ENCODE measurements at places on chromosomes 5 and 9. TPM values are rescaled to one million over a fixed set of nuclear protein-coding genes. Genes with fewer than 3 reads are reported as not detected.

Gene INSL6
- total RNA-seq = not detected

Gene PKD2L2
- not detected for total RNA-seq

Gene PPP3R2
- total RNA-seq = 0.82 TPM

Gene PTPN3
- 5.6 TPM for total RNA-seq

Gene TRIP13
- total RNA-seq = 3.1 TPM

Gene LCN10
- total RNA-seq = 1.4 TPM

Gene NAA35
- 51.6 TPM for total RNA-seq

Gene IFNA2
- total RNA-seq = not detected

Gene SSNA1
- total RNA-seq = 51.1 TPM

Gene NRG2
- total RNA-seq = 5.2 TPM

Gene STKLD1
- total RNA-seq = 1.3 TPM

Gene SPATA31E1
- not detected for total RNA-seq

Gene SPINK7
- total RNA-seq = not detected

Gene RAPGEF1
- total RNA-seq = 52.0 TPM

Gene SEMA6A
- total RNA-seq = 65.3 TPM

Gene ACOT12
- total RNA-seq = not detected

Gene PCDHA9
- total RNA-seq = 4.6 TPM

Gene ESM1
- total RNA-seq = 3.6 TPM

Gene GABRA1
- 16.5 TPM for total RNA-seq

Gene LRRC19
- total RNA-seq = not detected

Gene IL5
- not detected for total RNA-seq

Gene PCDHB7
- 7.9 TPM for total RNA-seq

Gene TMEM267
- total RNA-seq = 16.1 TPM

Gene ITGA1
- total RNA-seq = 51.3 TPM

Gene NCBP1
- 46.9 TPM for total RNA-seq

Gene CCL27
- total RNA-seq = not detected

Gene SNCAIP
- total RNA-seq = 25.5 TPM

Gene NTRK2
- 70.8 TPM for total RNA-seq

Gene CD74
- total RNA-seq = 69.4 TPM

Gene MAMDC4
- 8.2 TPM for total RNA-seq

Gene CAPSL
- total RNA-seq = not detected

Gene NFIL3
- total RNA-seq = 55.2 TPM

Gene PCDHGC3
- total RNA-seq = 79.3 TPM

Gene TTC16
- not detected for total RNA-seq

Gene AGXT2
- not detected for total RNA-seq
